ENCODE measurements at places on chromosomes 2 and 18. TPM values are rescaled to one million over a fixed set of nuclear protein-coding genes. Genes with fewer than 3 reads are reported as not detected.

DNA sequence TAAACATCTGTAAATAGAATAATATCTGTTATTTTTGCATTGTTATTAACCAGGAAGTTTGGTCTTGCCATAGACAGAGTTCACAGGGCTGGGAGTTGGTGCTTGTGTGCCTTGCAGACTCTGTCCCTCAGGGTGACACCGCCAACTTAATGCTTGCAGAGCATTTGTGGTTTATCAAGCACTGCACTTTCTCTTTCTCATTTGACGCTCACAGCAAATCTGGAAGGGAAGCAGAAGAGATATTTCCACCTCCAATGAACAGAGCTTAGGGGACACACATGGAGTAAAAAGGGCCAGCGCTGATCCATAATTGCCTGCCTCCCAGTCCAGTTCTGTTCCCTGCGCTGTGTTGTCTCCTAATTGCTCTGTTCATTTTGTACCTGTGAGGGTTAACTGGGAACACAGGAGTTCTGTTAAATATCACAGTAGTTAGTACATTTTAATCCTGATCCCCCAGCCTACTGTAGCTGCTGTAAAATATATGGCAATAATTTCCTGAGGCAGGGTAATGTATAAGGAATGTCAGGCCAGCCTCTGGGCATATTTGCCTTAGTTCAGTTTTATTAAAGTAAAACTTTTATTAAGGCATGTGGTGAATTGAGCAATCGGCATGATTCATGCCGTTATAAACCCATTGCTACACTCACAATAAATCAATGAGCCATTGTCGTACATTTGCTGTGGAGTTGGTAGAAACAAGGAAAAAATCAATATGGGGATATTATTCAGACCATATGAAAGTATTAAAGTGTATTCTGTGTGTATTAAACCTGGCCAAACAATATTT, 182.5 kb upstream of the OSR1 start:
- DNase-seq = peak; percentile 38

DNA sequence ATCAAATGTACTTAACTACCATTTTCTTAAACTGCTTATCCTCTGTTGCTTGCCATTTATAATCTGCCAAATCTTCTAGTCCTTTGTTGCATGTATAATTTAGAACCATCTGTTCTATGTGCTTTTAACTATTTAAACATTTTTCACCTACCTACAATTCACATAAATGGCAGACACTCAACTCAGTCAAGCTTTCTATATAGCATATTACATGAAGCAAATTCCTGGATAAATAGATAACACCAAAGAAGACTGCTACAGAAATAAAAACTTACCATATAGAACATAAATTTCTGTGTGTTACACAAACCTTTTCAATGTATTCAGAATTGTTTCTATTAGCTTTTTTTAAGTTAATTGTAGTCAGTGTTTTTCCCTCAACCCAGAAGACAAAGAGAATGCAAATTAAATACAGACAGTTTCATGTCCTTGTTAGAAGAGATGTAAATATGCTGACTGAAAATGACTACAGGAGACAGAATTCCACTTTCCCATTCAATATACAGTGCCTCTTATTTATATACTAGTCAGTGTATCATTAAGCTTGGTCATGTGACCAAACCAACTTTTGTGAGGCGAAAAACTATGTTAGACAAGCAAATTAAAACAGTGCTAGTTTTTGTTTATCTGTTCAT, 2.6 kb downstream of the BAZ2B start:
- DNase-seq = peak; percentile 30

- no peak for DNase-seq
Observed at GRCh38 chr2:10357193-10358169, 54.8 kb downstream of the HPCAL1 start.

DNA sequence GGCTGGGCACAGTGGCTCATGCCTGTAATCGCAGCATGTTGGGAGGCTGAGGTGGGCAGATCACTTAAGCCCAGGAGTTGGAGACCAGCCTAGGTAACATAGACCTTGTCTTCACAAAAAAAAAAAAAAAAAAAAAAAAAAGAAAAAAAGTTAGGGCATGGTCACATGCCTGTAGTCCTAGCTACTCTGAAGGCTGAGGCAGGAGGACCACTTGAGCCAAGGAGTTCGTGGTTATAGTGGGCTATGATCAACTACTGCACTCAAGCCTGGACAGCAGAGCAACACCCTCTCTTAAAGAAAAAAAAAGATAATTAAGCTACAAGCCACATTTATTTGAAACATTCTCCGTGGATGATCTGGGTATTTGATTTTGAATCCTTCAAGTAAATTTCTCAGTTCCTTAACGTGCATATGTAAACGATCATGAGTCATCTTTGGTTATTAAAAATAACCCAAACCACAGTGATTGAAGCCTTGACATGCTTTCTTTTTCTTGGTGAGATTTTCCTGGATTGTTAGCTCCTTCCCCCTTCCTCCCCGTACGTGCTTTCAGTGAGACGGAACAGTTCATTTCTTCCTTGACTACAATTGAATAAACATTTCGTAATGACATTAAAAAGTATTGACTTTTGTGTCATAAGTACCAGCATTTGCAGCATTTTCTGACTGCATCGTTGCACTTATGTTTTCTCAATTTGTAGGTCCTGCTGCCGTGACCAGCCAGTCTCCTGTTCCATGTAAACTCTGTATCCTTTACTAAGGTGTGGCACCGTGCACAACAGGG, 20.3 kb downstream of the RMC1 start:
- peak; percentile 87 for DNase-seq

DNA sequence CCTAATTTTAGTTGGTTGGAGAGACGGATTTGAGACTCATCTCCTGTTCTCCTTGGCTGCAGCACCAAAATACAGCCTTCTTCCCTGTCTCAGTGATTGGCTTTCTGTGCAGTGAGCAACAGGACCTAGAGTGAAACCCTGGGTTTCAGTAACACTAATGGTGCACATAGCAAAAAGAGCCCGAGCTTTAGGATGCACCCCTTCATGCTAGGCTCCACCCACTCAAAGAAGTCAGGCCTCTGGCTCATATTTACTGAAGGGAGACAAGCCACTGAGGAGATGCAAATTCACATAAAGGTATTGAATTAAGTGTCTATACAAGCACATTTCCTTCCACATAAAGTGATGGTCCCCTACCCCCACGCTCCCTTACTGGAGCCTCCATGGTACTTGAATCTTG, 131.9 kb upstream of the CHAC2 start:
- no peak for DNase-seq

OBSL1 gene
- 82.7 TPM for total RNA-seq

PLA2R1 gene
- total RNA-seq = 1.1 TPM

Measured in Caki2 (cell line).